ENCODE measurements at places on chromosomes 3 and 15. TPM values are rescaled to one million over a fixed set of nuclear protein-coding genes. Genes with fewer than 3 reads are reported as not detected.

DNA sequence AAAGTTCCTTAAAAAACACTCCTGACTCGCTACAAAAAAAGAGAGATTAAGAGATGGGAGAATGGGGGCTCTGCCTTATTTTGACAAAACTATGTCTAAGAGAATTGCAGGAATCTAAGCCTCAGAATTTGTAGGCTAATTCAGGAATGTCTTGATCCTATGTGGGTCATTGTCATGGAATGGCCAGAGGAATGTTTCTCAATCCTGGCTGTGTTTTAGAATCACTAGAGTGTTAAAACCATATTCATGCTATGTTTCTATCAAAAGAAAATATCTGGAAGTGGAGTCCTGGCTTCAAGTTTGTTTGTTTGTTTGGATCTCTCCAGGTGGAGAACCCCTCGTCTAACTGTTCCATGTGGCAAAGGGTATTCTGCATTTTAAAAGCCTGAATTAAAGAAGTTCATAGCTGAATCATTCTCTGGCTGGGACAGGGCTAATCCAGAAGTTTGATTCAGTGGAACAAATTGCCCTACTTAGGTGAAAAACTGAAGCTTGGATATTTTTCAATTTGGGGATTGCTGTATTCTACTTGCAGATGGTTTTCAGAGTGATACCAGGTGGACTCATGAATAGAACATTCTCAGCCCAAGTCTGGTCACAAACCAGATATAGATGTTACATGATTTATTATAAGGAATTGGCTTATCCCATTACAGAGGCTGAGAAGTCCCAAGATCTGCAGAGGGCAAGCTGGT is 28.2 kb downstream of the GJD2 start:
- DNase-seq, result no peak

DNA sequence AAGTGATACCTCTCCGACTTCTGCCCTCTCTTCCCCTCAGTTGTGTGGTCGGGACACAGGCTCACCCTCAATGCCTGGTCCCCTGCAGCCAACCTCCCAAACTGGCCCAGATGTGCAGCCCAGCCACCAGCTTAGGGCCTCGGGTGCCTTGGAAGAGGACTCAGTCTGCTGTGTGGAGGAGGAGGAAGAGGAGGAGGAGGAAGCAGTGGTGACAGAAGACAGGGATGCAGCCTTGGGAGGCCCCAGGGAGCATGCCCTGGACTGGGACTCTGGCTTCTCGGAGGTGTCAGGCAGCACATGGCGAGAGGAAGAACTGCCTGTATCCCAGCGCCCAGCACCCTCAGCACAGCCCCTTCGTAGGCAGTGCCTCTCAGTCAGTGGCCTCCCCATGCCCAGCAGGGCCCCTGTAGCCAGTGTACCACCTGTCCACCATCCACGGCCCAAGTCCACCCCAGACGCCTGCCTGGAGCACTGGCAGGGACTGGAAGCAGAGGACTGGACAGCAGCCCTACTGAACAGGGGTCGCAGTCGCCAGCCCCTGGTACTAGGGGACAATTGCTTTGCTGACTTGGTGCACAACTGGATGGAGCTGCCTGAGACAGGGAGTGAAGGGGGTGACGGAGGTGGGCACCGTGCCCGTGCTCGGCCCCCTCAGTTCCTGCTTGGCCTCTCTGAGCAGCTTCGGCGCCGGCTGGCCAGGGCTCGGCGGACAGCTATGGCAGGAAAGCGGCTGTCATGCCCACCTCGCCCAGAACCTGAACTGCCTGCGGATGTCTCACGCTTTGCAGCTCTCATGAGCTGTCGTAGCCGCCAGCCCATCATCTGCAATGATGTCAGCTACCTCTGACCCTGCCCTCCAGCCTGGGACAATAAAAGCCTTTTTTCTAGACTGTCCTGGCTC is 1.3 kb downstream of the INKA1 start:
- DNase-seq, result no peak

- DNase-seq, result no peak
Observed at GRCh38 chr3:133703915-133704314, 42.2 kb upstream of the TOPBP1 start.

- peak; percentile 50 for DNase-seq
Observed at GRCh38 chr3:47225310-47225906, 57.2 kb downstream of the KIF9 start.

DNA sequence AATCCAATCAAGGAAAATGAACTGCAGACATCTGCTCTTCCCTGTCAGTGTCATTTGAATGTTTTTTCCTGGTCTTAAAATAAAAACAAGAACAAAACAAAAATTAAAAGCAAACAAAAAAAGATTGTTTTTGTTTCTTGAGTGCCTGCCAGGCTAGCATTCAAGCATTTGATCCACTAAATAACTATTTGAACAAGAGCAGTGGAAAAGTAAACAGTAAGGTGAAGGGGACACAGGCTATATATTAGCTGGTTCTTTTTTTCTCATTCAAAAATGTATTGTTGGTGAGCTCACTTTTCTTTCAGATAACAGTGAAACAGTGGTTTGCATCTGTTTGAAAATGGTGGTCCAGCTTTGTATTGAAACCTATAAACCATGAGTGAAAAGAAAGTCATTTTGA is 586.9 kb upstream of the SGO1 start:
- no peak for DNase-seq

Gene PLSCR1
- total RNA-seq, result 32.2 TPM

Gene PCOLCE2
- under 0.01 TPM for total RNA-seq
